ENCODE measurements at places on chromosomes 12 and 14.
A peak's percentile ranks its signal among the peaks of the same experiment; 100 is the strongest.

DNA sequence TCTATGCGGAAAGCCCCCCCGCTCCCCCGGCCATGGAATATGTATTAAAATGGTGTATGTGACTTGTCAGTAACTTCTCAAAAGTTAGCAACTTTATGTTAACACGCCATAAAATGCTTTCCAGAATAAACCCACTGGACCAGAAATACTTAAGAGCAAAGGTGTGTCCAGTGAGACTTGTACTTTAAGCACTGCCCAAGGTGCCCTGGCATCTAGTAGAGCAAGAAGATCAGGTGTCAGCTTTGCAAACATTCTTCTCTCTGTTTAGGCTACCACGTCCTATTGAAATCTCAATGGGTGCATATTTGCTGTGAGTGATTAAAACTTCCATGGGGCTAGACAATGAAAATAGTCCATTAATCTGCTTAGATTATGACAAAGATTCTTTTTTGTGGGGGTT is 201.2 kb downstream of the ESR2 start:
- peak; percentile 34 for DNase-seq

DNA sequence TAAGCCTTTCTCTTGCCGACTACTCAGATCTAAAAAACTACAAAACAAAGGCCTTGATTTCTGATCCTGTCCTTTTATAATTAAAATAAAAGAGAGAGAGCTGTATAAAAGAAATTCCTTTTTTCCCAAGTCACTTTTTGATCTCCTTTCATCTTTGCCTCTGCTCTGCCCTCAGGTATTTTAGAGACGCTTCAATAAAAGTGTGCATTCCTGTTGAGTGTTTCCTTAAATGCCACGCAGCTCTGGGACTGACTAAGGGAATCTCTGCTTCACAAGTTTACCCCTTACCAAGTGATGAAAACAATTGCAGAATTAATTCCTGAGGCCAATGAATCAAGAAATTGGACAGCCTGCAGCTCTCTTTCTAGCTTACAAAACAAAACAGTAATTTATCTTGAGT is 1109.8 kb downstream of the TMTC2 start:
- DNase-seq, result no peak

DNA sequence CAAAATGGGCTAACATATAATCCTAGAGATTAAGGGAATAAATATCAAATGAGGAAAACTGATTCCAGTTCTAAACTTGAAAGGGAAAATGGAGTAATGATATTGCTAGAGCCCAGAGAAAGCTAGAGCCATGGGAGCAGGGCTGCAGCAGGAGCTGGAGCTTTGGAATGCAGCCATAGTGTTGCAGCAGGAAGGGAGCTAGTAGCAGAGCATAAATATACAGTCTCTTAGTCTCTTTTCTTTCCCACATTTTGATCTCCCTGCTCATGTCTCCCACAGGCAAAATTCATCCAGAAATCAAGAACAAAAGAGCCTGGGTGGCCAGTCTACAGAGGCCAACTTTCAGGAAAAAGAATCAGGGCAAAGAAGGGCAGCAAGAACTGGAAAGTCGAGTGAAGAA is 253.7 kb downstream of the ATXN7L3B start:
- DNase-seq, result peak; percentile 15

GRCh38 chr12:24044941-24045703 is 95.7 kb upstream of the SOX5 start:
- no peak for DNase-seq

GRCh38 chr14:101125313-101125712 is 221.8 kb upstream of the RTL1 start:
- DNase-seq, result no peak

DNA sequence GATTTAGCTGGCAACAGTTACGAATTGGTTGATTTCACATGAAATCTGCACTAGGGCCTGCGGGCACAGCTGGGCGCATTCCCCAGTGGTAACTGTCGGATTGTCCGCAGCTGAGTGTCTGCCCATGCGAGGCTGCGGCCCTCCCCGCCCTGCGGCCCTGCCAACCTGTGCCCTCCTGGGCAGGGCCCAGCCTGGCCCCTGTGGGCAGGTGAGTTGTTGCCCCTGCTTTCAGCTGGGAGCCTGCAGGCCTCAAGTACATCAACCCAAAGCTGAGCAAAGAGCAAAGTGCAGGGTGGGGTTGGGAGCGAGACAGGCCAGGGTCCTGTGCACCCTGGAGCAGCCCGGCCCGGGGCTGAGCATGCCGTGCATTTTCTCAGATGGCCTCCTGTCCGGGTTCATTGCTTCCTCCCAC is 89.1 kb downstream of the ADGRD1 start:
- no peak for DNase-seq

GRCh38 chr14:49036984-49037516 is 549.1 kb downstream of the RPS29 start:
- DNase-seq, result no peak

DNA sequence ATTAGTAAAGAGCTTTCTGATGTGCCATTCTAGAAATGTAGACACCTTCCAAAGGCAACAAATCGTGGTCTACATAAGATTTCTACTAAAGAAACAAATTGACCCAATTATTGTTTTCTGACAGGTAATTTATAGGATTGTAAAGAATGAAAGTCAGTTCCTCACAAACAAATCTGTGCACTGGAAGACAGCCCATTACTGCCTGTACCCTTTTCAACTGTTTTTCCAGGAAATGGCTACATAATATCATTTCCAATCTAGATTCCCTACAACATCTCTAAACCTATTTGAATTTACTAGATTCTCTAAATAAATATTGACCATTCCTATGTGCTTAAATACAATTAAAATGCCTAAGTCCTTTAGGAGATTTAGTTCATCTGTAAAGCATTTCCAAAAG is 939.1 kb downstream of the FSCB start:
- no peak for DNase-seq

GRCh38 chr12:46065412-46066166 is 75.2 kb upstream of the SCAF11 start:
- no peak for DNase-seq

- DNase-seq, result no peak
Observed at GRCh38 chr14:48748151-48748675, 838.0 kb downstream of the RPS29 start.

GRCh38 chr12:21483531-21483930 is 17.9 kb downstream of the RECQL start:
- DNase-seq, result no peak

GRCh38 chr12:131736446-131737149 is 25.7 kb downstream of the SFSWAP start:
- no peak for DNase-seq

GRCh38 chr12:92546259-92546634 is 156.5 kb upstream of the PLEKHG7 start:
- DNase-seq, result no peak

DNA sequence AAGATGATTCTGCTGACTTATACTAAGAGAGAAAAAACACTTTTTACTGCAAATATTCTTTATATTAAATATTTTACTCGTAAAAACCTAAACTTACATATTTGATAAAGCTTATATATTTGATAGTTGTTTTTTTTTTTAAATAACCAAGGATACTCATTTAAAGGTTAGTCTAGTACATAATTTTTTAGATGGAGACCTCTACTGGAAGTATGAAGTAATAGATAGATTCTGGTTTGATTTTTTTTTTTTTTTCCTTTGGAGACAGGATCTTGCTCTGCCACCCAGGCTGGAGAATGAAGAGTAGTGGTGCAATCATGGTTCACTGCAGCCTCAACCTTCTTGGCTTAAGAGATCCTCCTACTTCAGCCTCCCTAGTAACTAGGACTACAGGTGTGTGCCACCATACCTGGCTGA is 16.4 kb downstream of the ARID2 start:
- DNase-seq, result no peak

DNA sequence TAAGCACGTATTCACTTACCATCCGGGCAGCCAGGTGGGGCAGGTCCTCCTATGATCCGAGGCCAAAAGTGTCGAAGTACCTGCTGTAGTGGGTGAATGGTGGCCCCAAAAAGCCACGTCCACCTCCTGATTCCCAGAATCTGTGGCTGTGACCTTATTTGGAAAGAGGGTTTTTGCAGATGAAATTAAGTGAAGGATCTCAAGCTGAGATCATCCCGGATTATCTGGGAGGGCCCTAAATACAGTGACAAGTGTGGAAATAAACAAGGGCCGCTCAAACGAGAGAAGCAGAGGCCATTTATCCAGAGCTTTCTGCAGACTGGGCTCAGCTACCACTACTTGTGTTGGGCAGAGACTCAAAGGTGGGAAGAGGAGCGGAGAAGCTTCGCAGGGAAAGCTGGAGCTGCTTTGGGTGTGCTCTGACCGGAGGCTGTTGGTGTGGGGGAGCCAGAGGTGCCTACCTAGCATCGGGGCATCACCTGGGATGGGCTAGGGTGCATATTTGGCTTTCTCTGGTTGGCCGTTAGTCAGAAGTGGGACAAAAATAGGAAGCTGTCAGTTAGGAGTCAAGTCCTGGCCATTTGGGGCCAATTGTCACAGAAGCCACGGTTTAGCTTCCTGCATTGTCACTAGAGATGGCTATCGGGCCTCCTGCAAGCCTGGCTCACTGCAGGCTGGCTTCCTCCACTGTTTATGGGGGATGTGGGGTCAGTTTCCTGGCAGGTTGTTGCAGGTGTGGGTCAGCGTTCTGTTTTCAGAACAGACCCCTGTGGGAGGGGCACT is 27.8 kb upstream of the DLK1 start:
- no peak for DNase-seq

- DNase-seq, result no peak
Observed at GRCh38 chr12:114681116-114681871, 2.7 kb downstream of the TBX3 start.

GRCh38 chr12:3186546-3187215 is 109.5 kb downstream of the TSPAN9 start:
- no peak for DNase-seq

GRCh38 chr14:64478634-64479250 is 13.4 kb downstream of the AKAP5 start:
- DNase-seq, result no peak

DNA sequence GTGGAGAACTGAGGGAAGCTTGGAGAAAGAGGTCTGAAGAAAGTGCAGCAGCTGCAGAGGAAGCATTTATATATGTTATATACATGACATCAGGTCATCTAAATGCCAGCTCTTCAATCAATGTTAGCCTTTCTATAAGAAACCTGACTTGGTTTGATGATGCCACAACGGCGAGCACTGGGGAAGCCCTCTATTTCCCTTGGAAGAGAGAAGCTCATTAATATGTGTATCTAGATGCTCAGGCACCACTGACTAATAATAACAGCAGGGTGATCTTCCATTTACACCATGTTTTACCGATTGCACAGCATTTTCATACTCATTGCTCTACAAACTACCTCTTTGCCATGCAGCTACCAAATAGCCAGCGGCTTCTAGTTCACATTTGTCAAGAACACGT is 811 bp downstream of the ACYP1 start:
- DNase-seq, result no peak

GRCh38 chr14:33563901-33564197 is 387.0 kb downstream of the EGLN3 start:
- DNase-seq, result no peak

DNA sequence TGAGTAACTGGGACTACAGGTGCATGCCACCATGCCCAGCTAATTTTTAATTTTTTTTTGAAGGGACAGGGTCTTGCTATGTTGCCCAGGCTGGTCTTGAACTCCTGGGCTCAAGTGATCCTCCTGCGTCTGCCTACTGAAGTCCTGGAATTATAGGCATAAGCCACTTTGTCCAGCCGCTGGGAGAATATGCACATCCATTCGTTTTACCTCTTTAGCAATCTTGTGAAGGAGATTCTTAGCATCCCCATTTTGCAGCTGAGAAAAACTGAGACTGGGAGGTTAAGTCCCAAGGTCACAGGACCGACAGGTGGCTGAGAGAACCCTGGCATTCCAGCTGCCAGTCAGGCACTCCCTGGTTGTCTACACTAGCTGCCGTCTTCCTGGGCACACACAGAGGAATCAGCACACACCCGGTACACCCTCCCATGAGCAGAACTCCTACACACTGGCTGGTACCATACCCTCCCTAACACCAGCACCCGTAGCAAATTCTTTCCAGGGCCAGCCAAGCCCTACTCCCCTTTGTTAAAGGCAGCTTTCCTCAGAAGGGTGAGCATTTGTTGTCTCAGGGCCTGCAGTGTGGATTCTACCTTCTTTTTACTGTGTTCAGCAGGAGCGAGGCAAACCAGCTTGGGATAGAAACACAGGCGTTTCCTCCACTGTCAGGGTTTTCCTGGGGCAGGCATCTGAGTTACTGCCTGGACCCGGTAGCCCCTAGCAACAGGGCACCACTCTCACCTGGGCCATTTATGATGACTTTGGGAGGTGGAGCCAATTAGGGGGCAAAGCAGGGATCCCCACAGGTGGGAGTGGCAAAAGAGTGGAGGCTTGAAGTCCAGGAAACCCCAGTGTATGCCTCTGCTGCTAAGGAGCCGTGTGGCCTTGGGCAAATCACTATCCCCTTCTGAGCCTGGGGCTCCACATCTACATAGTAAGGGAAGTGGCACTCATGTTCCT is 70.2 kb downstream of the IRF2BPL start:
- no peak for DNase-seq

DNA sequence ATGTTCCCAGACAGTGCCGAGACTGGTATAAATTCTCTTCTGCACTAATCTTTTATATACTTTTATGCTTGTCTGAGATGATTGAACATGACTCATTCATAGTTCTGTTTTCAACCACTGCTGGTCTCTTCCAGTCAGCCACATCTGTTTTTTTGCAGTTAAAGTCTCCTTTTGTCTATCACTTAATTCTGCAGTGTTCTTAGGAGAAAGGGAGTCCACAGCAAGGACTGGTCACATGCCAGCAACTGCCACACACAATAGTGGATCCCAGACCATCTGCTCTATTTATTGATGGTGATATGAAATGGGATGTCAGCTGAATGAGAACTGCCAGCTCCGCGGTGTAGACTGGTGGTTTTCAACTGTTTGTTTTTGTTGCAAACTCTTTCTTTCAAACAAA is 379.8 kb downstream of the MED13L start:
- no peak for DNase-seq

DNA sequence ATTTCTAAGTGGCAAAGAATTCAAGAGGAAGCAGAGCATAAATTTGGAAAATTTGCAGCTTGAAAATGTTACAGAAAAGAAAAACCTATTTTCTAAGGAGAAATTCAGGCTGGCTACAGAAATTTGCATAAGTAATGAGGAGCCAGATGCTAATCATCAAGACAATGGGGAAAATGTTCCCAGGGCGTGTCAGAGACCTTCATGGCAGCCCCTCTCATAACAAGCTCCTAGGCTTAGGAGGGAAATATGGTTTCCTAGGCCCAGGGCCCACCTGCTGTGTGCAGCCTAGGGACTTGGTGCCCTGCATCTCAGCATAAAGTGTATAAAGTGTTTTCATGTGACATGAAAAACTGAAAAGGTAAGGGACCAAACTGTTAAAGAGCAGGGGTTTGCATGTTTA is 1796.3 kb upstream of the FLRT2 start:
- no peak for DNase-seq

- DNase-seq, result peak; percentile 61
Observed at GRCh38 chr12:22625762-22626294, 857 bp downstream of the ETNK1 start.

GRCh38 chr12:27003421-27004381 is 10.5 kb downstream of the TM7SF3 start:
- no peak for DNase-seq

GRCh38 chr14:50792634-50793068 is 38.3 kb downstream of the NIN start:
- no peak for DNase-seq

All from iPS-NIHi11 (cell line).